ENCODE measurements at places on chromosomes 16 and 17.

DNA sequence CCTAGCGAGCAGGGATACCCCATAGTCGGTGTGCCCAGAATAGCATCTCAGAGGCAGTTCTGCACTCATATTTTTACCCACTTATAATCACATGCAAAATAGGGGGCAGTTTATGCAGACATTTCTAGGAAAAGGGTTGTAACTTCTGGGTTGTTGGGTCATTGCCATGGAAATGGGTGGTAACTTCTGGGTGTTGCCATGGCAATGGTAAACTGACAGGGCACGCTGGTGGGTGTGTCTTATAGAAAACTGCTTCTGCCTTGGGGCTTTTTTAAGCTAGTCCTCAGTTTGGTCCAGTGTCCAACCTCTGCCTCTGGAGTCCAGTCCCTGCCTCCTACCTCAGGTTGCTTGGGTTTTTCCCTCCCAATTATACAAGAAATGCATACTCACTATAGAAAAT is 7.4 kb upstream of the SPAG9 start:
- DNase-seq: no peak

DNA sequence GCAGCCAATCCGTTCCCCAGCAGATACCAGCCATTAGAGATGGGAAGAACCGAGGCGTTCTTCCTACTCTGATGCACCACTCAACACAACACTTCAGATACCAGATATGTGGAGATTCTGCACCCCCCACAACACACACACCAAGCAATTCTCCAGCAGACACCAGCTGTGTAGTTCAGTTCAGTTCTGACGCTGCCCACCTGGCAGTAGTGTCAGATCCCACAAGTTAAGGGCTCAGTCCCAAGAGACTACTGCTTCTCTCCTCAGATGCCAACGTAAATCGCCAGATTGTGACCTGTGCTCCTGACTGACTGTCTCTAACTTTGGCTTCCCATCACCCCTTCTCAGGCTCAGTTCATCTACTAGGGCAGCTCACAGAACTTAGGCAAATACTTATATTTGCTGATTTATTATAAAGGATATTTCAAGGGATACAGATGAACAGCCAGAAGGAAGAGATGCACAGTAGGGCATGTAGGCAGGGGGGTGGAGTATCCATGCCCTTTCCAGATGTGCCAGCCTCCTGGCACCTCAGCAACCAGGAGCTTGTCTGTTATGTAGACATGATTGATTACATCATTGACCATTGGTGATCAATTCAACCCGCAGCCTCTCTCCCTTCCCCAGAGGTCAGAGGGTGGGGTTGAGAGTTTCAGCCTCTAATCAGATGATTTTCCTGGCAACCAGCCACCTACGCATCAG is 110.6 kb downstream of the PRKCA start:
- no peak for DNase-seq

GRCh38 chr16:67150047-67150832 is 558 bp downstream of the B3GNT9 start:
- no peak for DNase-seq

DNA sequence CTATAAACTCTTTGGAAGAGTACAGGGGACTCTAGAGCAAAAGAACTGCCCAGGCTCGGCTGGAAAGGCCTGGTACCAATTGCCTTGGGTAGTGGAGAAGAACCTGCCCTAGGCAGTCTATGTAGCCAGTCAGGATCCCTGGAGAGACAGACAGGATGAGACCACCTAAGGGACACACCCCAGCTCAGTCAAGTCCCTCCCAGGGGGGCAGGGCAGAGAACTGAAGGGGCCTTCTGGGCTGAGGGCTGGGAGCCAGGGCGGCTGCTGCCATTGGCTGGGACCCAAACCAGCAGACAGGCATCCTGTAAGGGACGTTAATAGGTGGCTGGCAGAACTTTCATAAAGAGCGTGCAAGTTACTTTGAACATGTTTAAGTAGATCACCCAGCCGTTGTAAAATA is 12.8 kb upstream of the SLC38A8 start:
- DNase-seq: no peak

- no peak for DNase-seq
Measured at GRCh38 chr16:16073001-16073545, 123.7 kb downstream of the ABCC1 start.

DNA sequence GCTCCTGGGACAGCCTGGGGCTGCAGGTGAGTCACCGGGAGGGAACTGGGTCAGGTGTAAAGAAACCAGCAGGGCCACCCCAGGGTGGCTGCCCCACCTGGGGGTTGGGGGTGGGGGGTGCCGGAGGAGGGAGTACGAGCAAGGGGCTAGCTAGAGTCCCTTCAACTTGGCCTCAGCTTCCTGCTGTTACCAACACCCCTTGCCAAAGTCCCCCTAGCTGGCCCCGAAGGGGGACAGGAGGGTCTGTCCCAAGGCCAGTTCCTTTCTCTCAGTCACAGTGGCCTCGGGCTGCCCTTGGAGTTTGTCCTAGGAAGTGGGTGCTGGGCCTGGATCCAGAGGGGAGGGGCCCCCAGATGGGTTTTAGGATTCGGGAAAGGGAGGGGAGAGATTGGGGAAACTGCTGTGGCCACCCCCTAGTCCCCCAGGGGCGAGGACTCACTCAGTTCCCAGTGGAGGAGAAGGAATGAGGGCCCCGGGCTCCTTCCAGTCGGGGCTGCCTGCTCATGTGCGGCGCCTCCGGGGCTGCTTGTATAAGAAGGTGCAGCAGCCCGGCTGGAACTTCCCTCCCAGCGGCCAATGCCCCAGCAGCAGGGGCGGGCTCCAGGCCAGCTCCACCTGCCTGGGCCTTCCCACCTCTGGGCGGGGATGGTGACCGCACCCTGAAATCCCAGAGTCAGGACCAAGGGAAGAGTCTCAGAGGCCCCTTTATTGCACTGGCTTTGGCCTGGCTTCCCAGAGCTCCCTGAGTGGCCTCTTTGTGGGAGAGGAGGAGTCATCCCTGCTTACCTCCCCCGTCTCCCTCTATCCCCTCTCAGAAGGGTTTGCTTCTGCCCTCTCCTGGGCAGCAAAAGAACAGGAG is 7.3 kb downstream of the ARHGAP27 start:
- DNase-seq: peak; percentile 36

DNA sequence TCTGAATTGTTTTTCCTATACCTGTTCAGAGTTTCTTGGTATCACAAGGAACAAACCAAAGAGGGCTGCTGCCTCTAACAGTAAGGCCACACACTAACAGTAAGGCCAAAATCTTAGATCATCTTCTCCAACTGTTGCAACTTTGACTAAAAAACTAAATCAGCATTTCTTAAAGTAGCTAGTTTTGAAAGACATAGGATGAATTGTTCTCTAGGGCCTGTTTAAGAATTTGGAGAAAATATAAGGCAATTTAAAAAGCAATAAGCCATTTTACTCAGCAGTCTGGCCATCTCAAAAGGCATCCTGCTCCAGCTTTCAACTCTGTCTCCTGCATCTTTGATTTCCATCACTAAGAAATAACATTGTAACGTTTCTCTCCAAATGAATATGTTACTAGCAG is 105.0 kb upstream of the MON1B start:
- DNase-seq: no peak

DNA sequence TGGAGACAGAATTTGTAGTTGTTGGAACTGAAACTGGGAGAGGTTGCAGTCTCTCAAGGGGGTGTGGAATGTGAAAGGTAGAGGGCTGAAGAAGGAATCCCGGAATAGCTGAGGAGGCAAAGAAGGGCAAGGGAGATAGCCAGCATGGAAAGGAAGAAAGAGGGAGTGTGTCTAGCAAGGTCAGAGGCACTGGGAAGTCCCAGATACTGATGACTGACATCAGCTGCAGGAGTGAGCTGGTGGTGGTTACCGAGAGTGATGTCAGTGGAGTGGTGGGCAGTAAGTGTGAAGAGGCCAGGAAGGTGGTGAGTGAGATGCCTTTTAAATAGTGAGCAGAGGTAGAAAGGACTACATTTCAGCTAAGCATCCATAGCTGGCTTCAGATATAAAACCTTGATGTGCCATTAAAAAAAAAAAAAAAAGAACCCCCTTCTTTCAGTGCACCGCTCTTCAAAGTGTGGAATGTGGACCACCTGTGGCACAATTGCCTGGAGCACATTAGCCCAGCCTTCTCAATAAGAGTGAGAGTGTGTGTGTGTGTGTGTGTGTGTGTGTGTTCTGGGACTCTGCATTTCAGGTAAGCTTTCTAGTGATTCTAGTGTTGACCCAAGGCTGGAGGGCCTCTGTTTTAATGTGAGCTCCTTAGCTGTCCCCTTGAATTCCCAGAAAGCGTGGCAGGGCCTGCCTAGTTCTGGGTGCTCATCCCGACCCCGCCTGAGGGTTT is 8.5 kb downstream of the PRMT7 start:
- DNase-seq: no peak

DNA sequence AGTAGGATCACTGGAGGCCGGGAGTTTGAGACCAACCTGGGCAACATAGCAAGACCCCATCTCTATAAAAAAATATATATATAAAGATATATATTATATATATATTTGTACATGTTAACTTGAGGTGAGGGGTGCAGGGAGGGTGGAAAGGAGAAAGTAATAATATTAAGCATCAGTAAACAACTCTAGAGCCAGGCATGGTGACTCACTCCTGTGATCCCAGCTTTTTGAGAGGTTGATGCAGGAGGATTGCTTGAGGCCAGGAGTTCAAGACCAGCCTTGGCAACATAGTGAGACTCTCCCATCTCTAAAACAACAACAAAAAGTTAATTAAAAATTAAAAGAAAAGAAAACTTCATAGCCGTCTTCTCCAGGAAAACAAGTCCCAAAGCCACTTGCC is 61.7 kb upstream of the SMURF2 start:
- DNase-seq: no peak

GRCh38 chr16:50173316-50173715 is 20.2 kb downstream of the TENT4B start:
- no peak for DNase-seq

DNA sequence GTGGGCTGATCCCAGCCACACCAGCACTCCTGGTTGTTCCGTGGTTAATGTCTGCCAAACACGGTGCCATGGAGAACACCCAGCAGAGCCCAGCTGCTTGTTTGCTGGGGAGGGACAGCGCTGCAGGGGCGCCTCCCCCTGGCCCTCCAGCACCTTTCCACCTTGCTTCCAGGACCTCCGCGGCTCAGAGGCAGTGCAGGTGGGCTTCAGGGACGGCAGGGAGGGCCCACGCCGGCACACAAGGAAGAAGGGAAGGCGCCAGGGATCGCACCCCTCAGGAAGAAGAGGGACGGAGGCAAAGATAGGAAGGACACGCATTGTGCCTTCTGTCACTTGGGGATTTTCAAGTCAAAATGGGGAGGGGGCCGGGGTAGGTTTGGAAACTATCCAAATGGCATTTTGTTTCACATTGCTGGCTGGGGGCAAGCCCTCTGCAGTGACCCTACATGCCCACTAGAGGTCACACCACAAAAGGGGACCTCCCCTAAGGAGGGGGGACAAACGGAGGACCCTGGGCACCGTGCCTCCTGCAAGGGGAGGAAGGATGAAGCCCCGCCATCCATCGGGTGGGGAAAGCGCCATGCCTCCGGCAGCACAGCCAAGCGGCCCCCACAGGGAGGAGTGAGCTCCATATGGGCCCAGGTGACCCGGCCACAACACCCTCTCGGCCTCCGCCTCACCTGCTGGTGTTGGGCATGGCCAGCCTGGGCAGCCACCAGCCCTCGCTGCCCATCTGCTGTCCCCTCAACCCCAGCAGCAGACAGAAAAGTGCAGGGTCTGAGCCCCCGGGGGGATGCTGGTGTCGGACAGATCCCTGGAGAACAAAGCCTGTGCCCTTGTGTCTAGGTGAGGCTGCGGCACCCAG is 7.5 kb upstream of the C16orf95 start:
- no peak for DNase-seq

- DNase-seq: no peak
Measured at GRCh38 chr17:49745175-49746139, 18.5 kb downstream of the FAM117A start.

DNA sequence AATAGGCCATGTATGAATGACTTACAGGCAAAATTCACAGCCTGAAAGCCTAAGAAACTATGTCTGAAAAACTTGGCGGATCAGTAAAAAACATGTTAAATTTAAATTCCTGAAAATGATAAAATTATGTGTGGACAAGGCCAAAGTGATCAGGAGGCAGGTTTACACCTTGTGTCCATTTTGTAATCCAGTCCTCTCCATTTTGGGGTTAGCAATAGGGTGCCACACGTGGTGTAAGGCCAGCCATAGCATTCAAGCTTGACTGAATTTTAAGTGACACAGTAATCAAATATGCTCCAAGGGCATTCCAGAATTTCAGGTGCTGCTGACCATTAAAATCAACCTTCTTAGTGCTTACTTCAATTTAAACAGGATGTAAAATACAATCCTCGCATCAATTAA is 2.7 kb downstream of the RNF43 start:
- DNase-seq: no peak

- no peak for DNase-seq
Measured at GRCh38 chr16:50679676-50680555, 1.2 kb downstream of the SNX20 start.

DNA sequence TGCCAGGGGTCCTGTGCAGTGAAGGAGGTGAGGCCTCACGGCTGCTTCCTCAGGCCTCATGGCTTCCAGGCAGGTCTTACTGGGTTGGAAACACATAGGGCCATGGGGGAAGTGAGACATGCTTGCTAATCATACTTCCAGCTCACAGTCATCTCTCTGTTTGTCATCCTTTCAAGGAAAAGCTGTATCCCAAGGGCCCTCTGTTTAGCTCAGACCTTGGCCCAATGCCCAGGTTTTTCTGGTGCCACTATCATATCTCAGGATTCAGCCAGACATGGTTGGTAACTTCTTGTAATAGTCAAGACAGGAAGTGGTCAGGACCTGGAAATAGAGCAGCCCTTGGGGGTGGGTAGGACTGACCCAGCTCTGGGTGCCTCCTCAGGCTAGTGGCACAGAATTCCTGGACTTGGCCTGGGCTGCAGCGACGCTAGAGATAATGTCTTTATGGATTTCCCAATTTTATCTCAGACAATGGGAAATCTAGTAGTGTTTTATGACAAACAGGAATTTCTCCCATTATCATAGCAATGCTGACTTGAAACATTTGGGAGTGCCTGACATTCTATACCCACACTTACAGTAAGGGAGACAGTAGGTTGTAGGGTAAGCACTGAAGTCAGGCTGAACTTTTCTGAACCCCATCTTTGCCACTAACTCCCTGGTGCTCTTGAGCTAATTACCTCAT is 13.5 kb upstream of the ITGB3 start:
- no peak for DNase-seq

- DNase-seq: no peak
Measured at GRCh38 chr17:42475121-42475520, 16.4 kb downstream of the ATP6V0A1 start.

DNA sequence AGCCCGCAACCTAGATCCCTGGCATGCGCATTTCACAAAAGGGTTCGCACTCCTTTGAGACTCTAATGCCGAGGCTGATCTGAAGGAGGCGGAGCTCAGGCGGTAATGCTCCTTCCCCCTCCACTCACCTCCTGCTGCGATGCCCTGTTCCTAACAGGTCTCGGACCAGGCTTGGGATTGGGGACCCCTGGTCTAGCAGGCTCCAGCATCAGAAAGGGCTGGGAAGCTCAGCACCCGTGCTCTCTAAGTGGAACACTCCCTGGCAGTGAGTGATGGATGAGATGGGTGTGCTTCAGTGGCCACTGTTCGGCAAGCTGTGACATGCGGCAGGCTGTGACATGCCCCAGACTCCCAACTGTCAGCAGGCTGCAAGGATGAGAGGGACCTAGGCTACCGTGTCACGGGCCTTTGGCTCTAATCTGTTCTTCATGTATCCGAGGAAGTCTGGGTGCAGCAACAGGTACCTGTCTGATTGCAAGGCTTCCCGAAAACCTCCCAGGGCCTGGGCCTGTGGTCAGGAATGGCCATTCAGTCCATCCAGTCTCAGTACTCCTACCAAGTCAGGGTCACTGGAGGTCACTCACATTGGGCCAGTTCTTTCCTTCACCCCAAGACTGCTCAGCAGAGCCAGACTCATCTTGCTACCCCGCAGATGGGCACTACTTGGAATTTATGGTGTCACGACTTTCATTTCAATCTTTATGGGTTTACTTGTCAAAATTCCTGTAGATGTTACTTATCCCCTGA is 1.3 kb upstream of the ST6GALNAC2 start:
- DNase-seq: peak; percentile 45

All from NCI-H1436 treated with DMSO at 0.1 percent for 48 hours (cell line).